Activated CD8-positive, alpha-beta memory T cell treated with anti-CD3 and anti-CD28 coated beads for 1 hour (primary cell): ENCODE measurements at places on chromosomes 6 and 20.
A peak's percentile ranks its signal among the peaks of the same experiment; 100 is the strongest.

- DNase-seq = no peak
Observed at GRCh38 chr6:15308435-15309213, 62.8 kb downstream of the JARID2 start.

GRCh38 chr6:123580331-123580730 lies 56.4 kb downstream of the TRDN start:
- DNase-seq = no peak

GRCh38 chr6:90393232-90393884 lies 96.7 kb upstream of the BACH2 start:
- DNase-seq = peak; percentile 46

DNA sequence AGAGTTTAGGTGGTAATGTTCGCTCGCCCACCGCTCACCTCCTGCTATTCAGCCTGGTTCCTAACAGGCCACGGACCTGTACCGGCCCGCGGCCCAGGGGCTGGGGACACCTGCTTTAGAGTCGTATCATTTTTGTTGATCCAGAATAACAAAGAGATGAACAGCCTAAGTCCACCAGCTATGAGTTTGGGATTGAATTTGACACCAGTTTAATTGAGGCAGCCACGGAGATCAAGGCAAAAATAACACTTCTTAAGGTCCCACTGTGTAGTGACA lies 108.5 kb downstream of the TSHZ2 start:
- DNase-seq = no peak

GRCh38 chr6:8905757-8906156 lies 470.4 kb upstream of the SLC35B3 start:
- no peak for DNase-seq

DNA sequence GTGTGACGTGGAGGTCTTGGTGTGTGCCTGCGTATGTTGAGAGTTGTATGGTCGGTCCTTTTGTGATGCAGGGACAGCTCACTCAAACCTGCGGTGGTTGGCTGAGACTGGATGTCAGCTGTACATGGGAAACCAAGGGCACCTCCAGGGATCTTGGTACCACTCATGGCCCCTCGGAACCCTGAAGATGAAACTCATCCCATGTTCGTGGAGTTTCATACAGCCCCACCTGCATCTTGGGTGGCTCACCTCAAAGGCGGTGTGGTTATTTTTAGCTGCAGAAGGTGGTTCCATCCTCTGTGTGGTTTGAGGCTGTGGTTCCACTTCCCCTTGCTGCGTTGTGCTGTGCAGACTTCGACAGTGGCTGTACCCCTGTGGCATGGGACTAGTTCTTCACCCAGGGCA lies 52.6 kb upstream of the SLC22A1 start:
- no peak for DNase-seq

DNA sequence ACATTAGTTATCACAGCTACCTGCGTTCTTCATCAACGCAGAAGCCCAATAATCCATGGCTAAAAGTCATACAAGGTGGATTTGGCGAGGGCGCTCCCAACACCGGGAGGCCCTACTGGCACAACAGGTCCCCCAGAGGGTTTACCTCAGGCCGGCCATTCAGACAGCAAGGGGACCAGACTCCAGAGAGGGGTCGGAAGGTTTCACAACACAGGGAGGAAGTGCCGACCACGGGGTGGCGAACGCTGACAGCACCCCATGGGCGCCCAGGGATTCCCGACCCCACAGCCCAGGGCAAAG lies 1515.9 kb upstream of the DEFB115 start:
- no peak for DNase-seq

DNA sequence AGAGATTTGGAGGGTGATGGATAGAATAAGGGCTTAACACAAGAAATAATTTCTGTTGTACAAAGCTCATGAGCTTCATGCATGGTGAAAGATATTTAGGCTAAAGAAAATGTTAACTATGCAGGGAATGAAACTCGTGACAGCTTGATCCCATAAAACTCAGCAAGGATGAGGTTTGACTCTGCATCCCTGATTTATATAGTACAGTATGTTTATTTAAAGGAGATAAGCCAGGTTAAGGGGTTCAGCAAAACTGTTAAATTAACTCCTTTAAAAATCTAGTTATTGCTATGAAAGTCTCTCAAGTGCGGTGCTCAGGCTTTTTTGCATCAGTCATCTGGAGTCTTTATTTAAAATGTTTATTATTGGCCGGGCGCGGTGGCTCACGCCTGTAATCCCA lies 326.4 kb downstream of the LAMA2 start:
- DNase-seq = no peak

- no peak for DNase-seq
Observed at GRCh38 chr6:83466328-83466727, 35.5 kb upstream of the ME1 start.

- no peak for DNase-seq
Observed at GRCh38 chr6:44742201-44742600, 354.7 kb downstream of the CDC5L start.

DNA sequence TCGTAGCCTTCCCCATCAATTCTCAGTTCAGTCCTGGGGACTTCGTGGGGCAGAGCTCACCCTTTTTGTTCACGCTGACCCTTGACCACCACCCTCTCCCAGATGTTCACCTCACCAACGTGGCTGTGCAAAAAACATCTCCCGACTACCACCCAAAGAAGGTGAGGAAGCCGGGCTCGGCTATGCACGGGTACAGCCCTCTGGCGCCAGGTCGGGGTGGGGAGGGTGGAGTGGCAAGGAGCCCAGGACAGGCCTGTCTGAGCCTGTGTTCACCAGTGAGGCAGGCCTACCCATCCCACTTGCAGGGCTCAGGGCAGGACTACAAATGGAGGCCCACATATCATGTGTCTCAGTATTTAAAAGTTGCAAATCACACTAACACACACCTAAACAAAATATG lies 18.1 kb downstream of the PDRG1 start:
- DNase-seq = no peak

- DNase-seq = no peak
Observed at GRCh38 chr6:22067671-22068070, 229.2 kb downstream of the PRL start.

DNA sequence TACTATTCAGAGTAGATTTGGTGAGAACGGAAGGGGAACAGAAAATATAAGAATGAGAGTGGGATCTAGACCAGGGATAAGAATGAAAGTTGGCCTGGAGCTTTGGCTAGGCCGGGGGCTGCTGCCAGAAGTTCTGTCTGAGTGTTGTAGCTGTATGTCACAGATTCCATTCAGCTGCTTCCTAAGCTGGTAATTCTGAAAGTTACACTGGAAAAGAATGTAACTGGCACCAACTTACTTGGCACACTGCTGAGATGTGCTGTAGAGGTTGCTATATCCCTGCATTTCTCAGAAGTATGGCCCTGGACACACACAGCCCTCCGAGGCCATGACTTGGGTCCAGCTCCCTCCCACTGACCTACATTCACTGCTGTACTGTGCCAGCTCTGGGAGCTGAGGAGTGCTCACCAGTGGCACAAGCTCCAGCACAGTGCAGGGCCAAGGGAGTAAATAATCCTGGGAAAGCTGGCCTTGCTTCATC lies 25.8 kb upstream of the TMEM217 start:
- DNase-seq = no peak

GRCh38 chr6:157999168-158000051 lies 17.7 kb downstream of the SYNJ2 start:
- DNase-seq = no peak

DNA sequence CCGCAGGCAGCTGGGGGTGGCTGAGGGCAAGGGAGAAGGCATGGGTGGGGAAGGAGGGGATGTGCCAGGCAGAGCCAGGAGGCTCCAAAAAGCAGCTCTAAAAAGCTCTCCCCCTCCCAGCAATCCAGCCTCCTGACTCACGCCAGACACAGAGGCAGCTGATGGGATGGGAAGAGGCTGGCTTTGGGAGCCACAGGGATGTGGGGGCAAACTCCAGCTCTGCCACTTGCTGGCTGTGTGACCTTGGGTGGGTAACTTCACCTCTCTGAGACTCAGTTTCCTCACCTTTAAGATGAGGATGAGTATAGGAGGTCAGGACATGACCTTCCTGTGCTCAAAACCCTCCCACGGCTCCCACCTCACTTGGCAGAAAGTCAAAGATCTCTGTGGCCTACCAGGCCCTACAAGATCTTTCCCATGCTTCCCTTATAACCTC lies 148.9 kb downstream of the CEBPB start:
- no peak for DNase-seq

GRCh38 chr20:41352666-41353065 lies 12.0 kb downstream of the LPIN3 start:
- DNase-seq = no peak

DNA sequence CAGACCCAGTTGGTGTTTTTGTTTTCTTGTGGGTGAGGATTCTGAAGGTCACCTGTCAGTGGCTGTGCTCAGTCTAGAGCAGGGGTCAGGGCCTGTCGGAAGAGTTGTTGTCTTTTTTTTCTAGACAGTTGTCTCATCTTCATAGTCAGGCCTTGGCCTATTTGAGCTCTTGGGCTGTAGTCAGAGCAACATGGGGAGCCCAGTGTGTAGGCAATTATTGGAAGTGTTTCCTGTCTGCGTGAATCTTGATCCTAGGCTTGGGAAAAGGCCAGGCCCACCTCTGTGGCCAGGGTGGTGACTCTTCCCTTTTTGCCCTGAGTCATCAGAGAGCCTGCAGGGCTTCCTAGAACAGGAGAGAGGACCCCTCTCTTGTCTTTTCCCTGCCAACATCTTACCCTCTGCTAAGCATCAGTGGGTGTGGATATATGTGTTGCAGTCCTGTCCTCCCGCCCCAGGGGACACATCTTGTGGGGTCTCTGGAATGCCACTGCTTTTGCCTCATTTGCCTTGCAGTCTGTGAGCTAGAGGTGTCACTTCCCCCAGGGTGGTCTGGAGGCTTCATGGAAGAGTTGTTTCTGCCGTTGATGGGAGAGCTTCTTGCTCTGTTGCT lies 11.4 kb downstream of the TJAP1 start:
- DNase-seq = no peak

- DNase-seq = no peak
Observed at GRCh38 chr6:12173181-12173580, 117.0 kb upstream of the EDN1 start.

DNA sequence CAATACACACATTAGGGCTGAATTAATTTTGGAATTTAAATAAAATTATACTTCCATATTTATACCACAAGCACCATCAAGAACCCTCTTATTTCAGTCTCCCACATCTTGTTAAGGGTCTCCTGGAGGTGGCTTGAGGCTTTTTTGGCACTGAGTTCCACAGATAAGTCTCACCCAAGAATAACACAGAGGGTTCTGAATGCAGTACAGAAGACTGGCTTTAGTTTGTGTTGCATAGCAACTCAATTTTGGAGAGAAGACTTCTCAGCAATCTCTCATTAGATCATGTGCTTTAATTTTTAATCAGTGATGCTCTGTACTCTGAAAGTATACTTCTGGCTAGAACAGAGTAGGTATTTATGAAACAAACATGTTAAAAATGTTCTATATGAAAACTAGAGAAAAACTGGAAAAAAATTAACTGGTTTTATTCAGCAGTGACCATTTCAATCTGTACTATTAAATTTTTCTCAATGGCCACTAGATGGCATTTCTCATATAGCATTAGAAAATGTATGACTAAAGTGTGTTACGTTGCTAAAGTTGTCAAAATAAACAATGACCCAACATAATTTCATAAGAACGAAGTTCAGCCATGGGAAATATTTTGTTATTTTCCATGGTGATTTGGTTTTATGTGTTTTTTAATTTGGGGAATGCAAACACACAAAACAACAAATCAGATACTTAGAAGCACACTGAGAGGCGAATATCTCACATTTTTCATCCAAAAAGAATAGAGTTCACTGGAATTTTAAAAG lies 32.7 kb upstream of the MAP7 start:
- no peak for DNase-seq

GRCh38 chr20:59434960-59435359 lies 134.5 kb downstream of the EDN3 start:
- DNase-seq = no peak
